ENCODE measurements at places on chromosomes 4 and X.

DNA sequence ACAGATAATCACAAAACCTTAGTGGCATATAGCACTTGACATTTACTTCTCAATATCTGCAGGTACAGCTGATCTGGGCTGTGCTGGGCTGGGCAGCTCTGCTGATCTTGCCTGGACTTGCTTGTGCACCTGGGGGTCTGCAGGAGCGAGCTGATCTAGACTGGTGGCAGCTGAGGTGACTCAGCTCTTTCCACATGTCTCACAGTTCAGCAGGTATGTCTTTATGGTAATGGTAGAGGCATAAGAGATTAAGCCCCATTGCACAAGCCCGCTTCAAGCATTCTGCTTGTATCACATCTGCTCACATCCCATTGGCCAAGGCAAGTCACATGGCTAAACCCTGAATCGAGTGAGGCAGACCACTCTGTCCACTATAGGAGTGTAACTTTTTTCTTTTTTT, 506.7 kb downstream of the BCOR start:
- no peak for DNase-seq

- DNase-seq: no peak
Observed at GRCh38 chr4:145218251-145218650, 37.9 kb upstream of the OTUD4 start.

DNA sequence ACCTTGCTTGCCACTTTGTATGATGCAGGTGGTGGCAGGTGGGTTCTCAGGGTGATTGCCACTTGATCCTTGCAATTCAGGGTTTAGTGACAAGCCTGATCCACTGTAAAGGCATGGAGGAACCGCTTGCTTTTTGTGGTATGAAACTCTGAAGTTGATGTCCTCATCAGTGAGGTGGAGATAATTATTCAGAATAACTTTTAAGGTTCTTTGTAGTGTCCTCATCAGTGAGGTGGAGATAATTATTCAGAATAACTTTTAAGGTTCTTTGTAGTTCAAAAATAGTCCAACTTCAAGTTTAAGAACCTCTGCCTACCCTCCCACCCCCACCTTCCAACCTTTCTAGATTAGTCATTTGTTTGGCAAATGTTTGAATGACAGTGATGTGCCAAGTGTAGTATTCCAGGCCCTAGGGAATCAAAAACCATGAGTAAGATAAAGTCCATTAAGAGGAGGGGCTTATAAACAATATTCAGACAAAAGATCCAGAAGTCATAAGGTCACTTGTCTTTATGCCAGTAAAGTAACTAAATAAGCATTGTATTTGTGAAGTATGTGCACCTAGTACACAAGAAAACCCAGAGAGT, 51.2 kb downstream of the DCUN1D4 start:
- no peak for DNase-seq

GRCh38 chr4:109876634-109877265, 28.8 kb downstream of the LRIT3 start:
- no peak for DNase-seq

DNA sequence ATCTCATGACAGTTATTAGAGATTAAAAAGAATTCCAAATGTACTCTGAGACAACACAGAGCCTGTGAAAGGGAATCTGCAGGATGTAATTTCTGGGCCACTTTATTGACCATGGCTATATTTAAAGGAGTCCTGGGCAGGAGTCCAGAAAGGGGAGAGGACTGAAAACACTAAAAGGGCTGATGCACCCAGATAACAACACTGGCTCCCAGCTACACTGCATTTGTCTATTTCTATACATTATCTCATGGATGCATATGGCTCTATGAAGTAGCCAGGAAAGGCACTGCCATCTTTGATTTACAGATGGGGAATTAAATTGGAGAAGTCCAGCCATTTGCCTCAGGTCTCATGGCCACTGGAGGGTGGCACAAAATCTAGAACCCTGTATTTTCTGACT, 56.0 kb downstream of the MED28 start:
- no peak for DNase-seq

GRCh38 chr4:107258359-107258758, 222.2 kb upstream of the DKK2 start:
- no peak for DNase-seq

DNA sequence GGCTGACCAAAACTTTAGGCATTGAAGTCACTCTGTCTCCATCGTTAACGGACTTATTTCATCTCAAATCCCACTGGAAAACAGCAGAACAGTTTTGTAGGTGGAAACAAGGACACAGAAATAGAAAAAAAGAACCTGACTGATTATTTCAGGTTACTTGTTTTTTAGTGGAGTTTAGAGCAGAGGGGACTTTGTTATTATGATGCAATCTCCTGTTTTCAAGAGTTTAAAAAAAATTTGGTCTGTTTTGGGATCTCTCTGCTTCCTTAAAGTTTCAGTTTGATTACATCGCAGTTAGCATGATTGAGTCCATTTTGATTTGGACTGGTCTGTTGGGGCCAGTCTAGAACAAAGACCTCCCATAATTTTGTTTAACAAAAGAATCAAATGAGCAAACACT, 13.6 kb downstream of the PROM1 start:
- DNase-seq: no peak

DNA sequence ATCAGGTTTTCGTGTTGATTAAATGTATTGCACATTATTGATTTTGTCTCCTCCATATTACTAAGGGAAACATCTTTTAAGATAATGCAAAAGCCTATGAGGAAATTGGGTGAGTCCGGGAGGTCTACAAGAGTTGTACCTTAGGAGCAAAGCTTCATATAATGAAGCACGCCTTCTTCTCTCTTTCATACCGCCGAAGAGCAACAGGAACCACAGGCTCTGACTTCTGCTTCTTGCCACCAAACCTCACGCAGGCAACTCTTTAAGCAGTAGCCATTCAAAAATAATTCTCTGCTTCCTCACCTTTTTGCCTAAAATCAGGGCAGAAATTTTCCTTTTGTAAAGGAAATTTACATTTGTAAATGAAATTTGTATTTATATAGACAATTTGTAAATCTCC, 139.6 kb downstream of the SPRY1 start:
- DNase-seq: no peak

- no peak for DNase-seq
Observed at GRCh38 chrX:129786210-129786651, 6.5 kb downstream of the SASH3 start.

DNA sequence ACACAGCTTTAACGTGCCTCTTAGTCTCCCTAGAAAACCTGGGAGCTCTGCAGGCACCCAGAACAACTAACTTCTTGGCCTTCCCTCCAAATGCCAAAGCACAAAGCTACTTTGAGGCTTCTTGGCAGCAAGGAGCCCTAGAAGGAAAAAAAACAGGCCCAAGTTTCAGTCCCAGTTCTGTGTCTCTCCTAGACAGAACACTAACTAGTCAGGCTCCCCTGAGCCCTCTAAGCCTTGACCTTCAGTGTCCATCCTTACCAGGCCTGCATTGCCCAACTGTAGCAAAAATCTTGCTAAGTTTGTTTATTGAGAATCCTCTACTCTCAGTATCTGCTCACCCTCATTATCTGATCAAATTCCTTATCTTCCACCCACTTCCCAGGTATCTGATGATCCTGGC, 79.2 kb downstream of the PAPSS1 start:
- DNase-seq: no peak

GRCh38 chrX:108257556-108257955, 166.0 kb downstream of the ATG4A start:
- no peak for DNase-seq

GRCh38 chr4:99104153-99104552, 15.6 kb upstream of the ADH5 start:
- DNase-seq: no peak

GRCh38 chr4:107893171-107894137, 37.9 kb upstream of the CYP2U1 start:
- no peak for DNase-seq

DNA sequence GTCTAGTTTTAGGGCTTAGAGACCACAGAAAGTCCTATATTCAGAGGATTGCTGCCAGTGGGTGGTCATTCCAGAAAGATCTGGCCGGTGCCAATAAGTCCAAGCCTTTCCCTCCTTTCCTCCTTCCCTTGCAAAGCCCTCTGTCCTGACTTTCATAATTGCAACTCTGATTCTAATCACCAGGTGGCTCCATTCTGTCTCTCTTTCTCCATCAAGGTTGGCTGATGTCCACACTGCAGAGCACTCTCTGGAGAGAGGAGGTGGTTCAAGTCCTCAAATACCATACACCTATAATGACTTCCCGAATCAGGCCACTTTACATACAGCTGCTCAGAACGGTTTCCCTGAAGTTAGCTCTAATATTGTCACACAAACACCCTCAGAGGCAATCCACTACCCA, 22.4 kb upstream of the ARMCX4 start:
- DNase-seq: peak; percentile 51

DNA sequence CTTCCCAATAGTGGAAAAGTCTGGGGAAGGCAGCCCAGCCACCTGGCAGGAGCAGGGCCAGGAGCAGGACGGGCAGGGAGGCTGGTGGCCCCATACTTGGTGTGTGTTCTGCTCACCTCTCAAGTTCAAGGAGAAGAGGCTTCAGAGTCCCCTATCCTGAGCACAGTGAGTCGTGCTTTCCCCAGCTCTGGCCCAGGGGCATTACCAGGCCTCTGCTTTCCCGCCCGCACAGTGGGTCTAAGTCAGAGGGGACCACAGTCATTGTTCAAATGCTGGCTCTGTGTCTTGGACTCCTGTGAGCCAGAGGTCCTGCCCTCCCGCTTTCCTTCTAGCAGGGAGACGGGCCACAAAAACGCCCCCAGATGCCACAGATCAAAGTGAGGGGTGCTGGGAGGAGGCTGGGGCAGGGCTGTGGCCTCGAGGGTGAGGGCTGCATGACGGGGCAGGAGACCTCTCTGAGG, 27.6 kb downstream of the HTRA3 start:
- DNase-seq: no peak

GRCh38 chrX:43269201-43269600, 386.9 kb upstream of the MAOA start:
- no peak for DNase-seq

GRCh38 chrX:389021-389441, 2.3 kb upstream of the PPP2R3B start:
- no peak for DNase-seq

DNA sequence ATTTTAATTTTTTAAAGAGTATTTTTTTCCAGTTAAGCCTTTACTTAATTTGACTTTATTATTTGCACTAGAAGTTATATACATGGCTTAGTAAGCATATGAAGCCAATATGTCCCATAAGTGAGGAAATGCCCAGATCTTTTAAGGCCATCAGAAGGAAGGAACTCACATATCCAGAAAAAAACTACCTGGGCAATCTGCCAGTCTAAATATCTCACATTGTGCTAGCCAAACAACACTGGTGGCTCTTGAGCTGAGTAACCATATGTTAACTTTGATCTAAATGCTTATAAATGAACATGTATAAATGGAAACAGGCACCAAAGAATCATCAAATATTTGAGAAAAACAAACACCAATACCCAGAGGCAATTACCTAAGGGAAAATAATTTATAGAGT, 138.6 kb upstream of the APOOL start:
- DNase-seq: peak; percentile 26

Data from NCI-H1105 (cell line).